Upper lobe of right lung (tissue), 1 donor: ENCODE measurements at places on chromosomes 5 and 9.

DNA sequence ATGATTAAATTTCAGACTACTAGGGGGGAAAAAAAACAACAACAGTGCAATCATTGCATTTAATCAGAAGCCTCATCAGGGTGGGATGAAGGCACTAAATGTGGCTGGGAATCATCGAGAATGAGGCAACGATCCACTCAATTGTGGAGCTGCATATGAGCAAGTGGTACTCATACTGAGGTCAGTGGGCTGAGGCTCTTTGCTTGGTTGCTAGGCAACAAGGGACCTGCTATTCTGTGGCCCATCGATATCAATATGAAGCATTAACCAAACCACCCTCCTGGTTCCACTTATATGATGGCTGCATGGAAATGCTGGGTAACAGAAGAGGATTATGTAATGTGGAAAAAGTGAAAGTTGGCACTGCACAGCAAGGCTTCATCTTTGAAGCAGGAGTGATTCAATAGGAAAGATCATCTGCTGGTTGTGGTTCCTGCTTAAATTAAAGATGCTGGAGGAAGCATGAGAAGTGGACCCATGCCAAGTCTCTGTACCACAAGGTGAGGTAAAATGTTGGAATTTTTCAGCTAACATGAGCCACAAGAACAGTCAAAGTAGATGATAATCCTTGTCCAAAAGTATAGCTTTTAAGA is 159.8 kb upstream of the HMHB1 start:
- DNase-seq = no peak

DNA sequence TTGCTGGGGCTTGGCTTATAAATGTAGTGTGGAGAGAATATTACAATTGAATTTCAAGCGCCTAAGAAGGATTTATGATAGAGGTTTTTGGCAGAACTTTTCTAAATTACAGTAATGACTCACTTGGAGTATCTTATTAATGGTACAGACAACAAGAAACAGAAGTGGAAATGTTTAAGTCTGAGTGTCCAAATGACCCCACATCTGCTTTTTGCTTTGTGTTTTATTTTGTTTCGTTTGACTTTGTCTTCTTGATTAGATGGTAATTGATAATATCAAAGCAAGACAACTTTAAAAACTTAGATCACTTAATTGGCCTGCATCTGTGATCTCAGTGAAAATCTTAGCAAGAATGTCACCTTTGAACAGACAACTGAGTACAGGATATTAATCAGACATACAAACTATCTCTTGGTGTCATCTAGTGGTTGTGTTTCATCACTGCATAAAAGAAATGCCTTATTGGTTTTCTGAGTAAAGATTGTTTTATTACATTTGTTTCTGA is 577.4 kb downstream of the ISL1 start:
- no peak for DNase-seq

GRCh38 chr5:178786859-178787499 is 56.5 kb upstream of the ZNF354A start:
- DNase-seq = peak; percentile 62

DNA sequence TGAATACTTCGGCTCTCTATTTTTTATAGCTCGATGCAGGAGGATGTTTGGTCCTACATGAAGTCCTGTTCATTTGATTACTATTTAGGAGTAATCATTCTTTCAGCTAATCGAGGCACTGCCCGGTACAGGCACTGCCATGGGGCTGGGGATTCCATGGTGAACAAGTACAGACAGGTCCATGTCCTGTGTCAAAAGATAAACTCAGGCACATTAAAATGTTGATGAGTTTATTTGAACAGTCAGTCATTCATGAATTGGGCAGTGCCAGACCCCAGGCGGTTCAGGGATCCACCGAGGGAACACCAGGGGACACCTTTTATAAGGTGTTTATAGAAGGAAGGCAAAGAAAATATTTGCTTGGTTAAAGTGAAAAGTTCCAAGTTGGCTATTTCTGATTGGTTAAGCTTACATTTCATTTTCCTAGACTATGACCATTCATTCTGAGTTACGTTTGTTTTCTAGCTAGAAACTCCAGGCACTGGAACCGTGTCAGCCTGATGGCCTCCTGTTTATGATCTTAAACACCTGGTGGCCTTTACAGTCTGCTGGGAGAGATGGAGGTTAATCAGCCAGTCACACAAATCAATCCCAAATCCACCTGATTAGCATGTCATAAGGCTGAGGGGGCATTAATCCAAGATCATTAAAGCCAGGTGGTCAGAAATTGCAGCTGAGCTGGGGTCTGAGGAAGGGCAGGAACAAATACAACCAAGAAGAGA is 47.0 kb upstream of the TDRD7 start:
- no peak for DNase-seq

DNA sequence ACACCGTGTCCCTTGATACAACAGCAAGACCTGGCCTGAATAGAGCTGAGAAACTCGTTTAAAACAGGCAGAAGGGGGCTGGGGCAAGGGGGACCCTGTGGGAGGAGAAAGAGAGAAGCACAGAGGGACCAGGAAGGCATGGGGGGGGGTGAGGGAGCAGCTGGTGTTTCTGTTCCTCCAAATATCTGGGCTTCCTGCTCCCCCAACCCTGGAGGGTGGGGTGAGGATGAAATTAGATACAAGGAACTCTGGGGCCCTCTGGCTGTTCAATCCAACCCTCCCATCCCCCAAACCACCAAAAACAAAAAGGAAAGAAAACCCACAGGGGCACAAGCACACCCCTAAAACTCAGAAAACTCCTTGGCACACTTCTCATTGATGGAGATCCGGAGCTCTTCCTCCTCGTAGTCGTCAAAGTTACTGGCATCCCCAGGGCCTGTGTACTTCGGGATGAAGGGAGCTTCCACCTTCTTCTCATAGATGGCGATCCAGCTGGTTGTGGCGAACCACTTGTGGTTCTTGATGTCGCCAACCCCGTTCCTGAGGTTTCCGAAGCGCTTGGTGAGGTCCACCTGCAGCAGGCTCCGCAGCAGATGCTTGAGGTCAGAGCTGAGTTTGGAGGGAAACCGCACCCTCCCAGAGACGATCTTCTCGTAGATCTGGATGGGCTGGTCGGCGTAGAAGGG is 1.1 kb downstream of the PRKACG start:
- DNase-seq = no peak

- no peak for DNase-seq
Observed at GRCh38 chr5:107979900-107980299, 309.2 kb upstream of the EFNA5 start.
